Thoracic aorta (tissue), 2 donors: ENCODE measurements at places on chromosomes 16 and 17. TPM values are rescaled to one million over a fixed set of nuclear protein-coding genes. Genes with fewer than 3 reads are reported as not detected.

Gene CBFA2T3
- total RNA-seq, result 6.6 TPM

- DNase-seq, result no peak
Measured at GRCh38 chr17:11130367-11130766, 110.6 kb upstream of the SHISA6 start.

GRCh38 chr16:68782198-68783174 is 45.4 kb downstream of the CDH1 start:
- DNase-seq, result no peak

Gene CMTR2
- 15.9 TPM for total RNA-seq

GRCh38 chr17:3666516-3666915 is 1.9 kb downstream of the TAX1BP3 start:
- no peak for DNase-seq

DNA sequence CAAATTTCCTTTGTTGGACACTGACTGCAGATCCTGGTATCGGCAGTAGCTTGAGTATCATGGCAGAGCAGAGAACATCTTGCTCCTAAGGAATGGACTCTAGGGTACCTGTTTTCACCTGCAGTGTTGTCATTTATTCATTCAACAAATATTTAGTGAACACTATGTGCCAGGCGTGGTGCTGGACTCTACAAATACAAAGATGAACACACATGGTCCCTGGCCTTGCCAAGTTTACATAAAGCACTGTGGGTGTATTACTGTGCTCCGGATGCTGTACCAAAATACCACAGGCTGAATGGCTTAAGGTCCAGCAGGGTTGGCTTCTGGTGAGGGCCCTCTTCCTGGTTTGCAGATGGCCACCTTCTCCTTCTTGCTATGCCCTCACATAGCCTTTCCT is 14.2 kb upstream of the CCR7 start:
- DNase-seq, result no peak

Gene ANKFN1
- 0.68 TPM for total RNA-seq

GRCh38 chr16:88993166-88993761 is 16.3 kb upstream of the CBFA2T3 start:
- DNase-seq, result no peak

Gene EZH1
- total RNA-seq, result 75.2 TPM

Gene PVALEF
- not detected for total RNA-seq

GRCh38 chr17:28940675-28941074 is 10.6 kb downstream of the PHF12 start:
- DNase-seq, result no peak

Gene SHCBP1
- 0.54 TPM for total RNA-seq

- no peak for DNase-seq
Measured at GRCh38 chr16:27925612-27926011, 137.9 kb downstream of the GSG1L start.

GRCh38 chr17:9714801-9715200 is 69.5 kb downstream of the USP43 start:
- DNase-seq, result no peak

GRCh38 chr17:75412455-75413317 is 7.2 kb upstream of the GRB2 start:
- no peak for DNase-seq

DNA sequence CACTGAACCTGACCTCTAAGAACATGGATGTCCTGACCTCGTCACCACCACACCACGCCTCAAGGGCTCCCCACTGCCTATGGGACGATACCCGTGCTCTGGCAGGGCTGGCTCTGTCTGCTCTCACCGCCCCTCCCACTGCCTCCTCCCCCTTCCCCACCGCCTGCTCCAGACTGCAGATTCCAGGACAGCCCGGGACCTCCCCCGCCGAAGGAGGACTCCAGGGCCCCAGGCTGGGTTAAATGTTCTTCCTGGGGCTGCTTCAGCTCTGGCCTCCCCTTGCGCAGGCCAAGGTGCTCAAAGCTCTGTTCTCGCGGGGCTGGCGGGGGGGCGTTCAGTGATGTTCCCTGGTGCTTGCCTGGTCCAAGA is 3.1 kb downstream of the NPW start:
- DNase-seq, result no peak

Gene ZNF423
- total RNA-seq, result 22.9 TPM

GRCh38 chr16:13507530-13507929 is 412.4 kb upstream of the ERCC4 start:
- DNase-seq, result no peak

GRCh38 chr16:76639685-76640289 is 362.6 kb downstream of the CNTNAP4 start:
- no peak for DNase-seq

Gene ATP2A3
- total RNA-seq, result 37.2 TPM

DNA sequence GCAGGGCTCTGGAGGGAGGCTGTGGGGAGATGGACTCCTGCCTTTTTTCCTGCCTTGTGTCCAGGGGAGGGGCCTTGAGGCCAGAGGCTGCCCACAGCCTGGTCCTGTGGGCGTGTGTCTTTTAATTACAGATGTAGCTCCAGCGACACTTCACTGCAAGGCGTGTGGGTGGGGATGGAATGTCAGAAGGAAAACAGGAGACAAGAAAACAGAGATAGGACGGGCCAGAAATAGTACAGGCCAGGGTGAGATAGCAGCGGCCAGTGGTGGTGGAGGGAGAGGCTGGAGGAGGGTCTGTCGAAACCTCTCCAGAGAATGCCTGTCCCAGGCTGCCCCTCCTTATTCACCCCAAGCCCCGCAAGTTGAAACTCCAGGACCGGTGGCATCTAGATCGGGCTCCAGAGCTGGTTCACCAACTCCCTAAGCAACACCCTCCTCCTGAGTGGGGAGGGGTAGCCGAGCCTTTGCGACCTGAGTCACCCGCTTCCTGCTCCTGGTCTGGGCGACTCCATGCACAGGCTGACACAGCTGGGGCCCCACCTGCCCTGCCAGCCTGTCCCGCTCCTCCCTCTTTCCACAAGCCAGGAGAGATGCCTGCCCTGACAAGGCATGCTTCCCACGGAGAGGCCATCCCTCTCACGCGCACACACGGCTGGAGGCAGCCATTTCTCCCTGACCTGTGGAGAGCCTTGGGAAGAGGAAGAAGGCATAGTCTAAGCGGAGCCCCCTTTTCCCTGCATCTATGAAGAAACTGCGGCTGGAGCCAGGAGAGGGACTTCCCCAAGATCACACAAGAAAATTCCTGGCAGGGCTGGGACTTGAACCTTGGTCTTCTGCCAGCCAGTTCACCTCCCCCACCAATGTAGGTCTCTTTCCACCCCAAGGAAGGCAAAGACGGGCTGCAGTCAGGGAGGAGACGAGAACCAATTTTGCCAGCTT is 6.6 kb upstream of the JUP start:
- DNase-seq, result no peak

GRCh38 chr17:1535737-1536136 is 19.3 kb upstream of the INPP5K start:
- no peak for DNase-seq

GRCh38 chr16:83652943-83653342 is 154.8 kb upstream of the HSBP1 start:
- no peak for DNase-seq

Gene GLIS2
- 19.5 TPM for total RNA-seq

Gene SHBG
- total RNA-seq, result not detected

- no peak for DNase-seq
Measured at GRCh38 chr16:49026566-49027181, 255.0 kb downstream of the CBLN1 start.

- no peak for DNase-seq
Measured at GRCh38 chr17:8703001-8703400, 41.6 kb downstream of the CCDC42 start.

Gene CNGB1
- not detected for total RNA-seq
